RCC 7860 (cell line): ENCODE measurements at places on chromosomes 2 and 18.

DNA sequence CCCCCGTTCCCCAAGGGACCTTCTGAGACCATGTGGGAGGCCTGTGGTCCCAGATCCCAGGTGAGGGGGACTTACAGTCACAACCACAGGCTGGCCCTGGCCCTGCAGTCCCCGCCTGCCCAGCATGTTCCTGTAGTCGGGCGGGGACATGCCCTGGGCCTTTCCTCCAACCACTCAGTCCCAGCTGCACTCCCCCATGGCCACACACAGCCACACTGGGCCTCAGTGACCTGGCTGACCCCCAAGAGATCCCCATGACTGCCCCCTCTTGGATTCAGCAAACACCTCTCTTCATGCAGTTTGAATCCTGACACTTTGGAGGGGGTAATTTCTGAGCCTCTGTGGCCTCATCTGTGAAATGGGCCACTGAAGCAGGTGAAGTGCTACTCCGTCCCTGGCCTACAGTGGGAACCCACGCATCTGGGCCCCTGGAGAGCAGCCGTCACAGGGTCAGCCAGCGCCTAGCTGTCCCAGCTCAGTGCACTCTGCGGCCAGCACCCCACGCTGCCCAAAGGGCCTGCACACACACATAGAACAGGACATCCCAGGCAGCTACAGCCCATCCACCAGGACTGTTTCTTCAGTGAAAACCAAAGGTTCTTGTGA, 12.7 kb upstream of the ARHGEF4 start:
- no peak for DNase-seq

- no peak for DNase-seq
Observed at GRCh38 chr18:4391859-4392258, 63.2 kb downstream of the DLGAP1 start.

DNA sequence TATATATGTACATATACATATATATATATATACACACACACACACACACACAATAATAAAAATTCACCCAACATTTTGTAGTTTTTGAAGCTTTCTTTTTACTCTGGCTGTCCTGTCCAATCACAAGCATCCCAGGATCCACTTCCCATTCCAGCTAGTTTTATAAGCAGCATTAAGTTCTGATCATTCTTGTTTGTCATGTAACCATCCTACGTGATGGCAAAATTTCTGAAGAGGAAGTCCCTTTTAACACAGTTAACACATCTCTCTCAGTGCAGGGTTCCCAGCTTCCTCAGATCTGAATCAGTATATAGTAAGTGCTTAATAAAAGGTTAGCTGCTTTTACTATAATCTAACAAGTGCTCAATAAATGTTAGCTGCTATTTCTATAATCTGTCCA, 26.4 kb downstream of the MYOM1 start:
- no peak for DNase-seq

DNA sequence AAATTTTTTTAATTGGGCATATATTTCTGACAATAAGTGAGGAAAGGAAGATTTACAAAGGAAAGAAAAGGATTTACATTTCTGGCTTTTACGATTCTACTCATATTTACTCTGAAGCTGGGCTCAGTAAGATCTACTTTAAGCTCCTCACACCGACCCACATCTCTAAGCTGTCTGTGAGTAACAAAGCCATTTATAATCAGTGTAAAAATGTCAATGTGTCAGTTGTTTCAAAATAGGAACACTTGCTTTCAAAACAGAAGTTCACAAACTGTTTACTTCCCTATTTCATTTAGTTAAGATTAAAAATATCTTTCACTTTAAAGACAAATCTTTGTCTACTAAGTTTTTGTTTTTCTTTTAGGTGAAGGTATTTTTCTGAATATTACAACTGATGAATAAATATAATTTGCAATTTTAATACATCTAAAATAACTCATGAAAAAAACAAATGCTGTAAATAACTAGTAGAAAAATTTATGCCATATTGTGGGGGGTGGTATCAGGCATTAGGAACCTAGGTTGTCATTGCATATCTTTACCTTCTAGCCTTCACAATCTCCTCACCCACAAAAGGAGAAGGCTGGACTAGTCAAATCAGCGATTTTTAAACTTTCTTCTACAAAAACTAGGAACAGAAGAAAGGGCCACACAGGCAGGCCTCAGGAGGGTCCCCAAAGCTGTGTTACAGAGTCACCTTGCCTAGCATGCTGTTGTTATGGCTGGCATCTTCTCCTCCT, 64.5 kb downstream of the TMEM131 start:
- DNase-seq = no peak

DNA sequence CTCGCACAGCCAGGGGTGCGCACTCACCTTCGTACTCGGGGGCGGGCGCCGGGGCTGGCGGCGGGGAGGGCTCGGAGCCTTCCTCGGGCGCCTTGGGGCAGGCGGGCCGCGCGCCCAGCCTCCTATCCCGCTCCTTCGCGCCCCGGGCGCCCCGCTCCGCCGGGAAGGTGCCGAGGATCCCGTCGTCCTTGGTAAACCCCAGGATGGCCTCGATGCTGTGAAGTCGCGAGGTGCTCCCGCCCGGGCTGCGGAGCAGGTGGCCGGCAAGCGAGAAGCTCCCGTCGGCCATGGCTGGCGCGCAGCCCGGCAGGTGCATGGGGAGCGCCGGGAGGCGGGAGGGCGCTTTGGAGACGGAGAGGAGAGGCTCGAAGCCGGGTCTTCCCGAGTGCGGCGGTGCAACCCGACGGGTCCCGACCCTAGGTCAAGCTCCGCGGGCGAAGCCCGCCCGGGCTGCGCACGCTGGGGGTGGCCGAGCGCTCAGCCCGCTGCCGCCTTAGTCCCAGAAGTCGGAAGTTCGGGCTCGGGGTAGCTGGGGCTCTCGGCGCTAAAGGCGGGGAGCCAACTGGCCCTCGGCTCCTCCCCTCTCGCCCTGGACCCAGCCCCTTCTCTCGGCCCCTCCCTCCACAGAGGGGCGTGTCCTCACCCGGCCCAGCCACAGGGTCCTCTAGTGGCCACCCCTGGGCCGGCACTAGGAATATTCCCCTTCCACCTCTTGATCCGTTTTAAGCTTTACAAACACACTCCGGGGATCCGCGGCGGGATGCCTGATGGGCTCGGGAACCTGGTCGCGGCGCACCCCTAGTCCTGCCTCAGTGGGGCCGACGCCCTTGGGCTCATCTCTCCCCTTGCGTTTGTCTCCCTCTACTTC, at the start of gene RAX:
TSS of gene RAX (minus strand) at position 564 of the 868 bp plus-strand sequence. CDS start at position 316, 248 bp downstream.
- DNase-seq = no peak

DNA sequence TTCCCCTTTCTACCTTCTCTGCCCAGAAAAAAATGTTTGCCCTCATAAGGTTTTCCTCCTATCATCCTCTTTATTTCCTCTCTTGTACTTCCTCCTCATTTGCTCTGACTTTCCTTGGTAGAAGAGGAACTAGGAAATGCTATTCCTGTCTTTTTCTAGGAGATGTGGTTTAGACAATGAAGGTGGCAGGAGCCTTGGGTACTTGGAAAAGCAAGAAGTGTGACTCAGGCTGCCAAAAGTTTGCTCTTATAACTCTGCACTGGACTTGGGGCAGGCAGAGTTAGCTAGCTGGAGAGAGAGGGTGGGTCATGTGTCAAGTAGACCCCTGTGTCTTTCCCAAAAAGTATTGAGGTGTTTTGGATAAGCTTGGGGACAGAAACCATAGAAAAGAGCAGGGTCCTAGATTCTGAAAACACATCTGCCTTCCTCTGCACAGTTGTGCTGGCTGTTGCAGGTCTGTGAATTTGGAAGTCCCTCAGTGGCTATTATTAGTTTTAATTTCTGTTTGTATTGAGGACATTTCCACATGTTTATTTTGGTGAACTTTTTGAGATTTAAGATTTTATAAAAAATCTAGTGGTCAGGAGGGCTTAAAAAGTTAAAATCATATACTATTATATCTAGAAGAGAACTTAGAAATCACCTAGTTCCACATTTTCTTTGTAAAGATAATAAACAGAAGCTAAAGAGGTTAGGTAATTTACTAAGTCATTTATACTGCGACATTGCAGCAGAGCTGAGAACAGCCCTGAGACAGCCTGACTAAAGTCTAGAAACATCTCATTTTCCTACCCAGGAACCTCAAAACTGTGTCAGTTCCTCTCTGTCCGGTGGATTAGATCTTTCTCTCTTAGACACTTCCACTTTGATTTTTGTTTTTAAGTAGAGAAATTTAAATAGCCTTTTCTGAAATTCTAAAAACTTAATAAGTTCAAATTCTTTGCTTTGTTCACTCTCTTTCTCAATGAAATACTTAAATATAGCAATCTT, 16.0 kb downstream of the INSIG2 start:
- no peak for DNase-seq

DNA sequence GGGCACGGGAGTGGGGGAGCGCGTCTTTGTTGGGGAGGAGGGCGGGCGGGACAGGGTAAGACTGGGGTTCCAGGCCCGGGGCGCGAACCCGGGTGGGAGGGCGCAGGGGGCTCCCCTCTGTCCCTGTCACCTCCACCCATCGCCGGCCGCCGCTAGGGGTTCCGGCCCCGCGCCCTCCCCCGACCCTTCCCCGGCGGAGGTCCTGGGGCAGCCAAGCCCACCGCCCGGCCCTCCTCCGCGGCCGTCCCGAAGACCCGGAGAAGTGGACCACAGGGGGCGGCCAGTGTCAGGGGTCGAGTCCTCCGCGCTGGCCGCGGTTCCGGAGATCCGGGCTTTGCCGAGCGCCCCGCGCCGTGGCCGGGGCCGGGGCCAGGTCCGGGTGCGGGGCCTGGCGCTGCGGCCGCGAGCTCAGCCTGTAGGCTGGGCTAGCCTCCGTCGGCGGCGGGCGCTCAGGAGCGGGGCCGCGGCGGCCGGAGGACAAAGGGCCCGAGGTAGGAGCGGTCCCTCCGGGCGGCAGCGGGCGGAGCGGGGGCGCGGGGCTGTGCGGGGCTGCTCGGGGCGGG, 16.6 kb upstream of the E2F6 start:
- no peak for DNase-seq

GRCh38 chr2:74576211-74576862, 21.8 kb downstream of the DOK1 start:
- no peak for DNase-seq

DNA sequence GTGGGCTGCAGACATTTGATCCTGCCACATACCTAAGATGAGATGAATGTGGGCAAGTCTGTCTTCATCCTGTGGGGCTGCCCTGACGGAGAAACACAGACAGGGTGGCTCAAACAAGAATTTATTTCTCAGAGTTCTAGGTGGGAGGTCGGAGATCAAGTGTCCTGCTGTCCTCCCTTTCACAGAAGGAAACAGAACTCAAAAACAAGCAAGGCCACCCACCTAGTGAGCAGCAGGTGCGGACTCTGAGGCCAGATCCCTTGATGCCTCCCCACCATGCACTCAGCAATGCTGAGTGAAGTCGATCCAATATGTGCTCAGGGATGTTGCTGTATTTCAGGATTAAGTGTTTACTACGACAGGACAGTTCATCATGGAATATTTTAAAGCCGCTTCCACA, 63.0 kb upstream of the SNTG2 start:
- DNase-seq = no peak

DNA sequence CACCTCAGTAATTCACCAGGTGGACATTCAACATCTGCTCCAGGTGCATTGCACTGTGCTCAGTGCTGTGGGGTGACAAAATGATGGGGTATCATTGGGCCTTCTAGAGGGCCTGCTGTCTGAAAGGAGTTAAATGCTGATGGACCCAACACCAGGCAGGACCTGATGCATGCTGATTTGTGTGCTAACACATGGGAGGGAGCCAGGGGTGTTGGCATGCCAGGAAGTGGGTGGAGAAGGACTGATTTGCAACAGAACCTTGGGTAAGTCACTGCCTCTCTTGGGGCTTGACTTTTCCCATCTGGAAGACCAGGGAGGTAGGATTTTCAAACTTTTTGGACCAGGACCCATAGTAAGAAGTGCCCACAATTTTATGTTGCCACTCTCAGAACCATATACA, 57.9 kb upstream of the CXCR4 start:
- no peak for DNase-seq

GRCh38 chr2:78521938-78522337, 503.6 kb upstream of the REG3G start:
- DNase-seq = no peak

DNA sequence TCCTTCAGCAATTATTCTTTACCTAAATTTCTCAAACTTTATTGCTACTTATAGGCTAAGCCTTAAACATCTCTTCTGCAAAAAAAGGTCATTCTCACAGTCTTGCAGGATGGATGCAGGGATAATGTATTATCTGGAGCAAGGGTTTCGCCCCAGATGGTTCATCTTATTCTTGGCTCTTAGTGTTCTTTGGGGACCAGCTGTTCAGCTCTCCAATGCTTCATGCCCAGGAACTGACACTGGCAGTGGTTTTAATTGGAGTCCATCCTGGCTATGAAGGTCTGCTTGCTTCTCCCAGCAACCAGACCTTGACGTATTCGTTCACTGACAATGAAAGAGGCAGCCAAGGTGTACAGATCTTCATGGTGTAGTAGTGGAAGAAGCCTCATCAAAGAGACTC, 331.9 kb downstream of the SLC8A1 start:
- no peak for DNase-seq

GRCh38 chr2:16151651-16152050, 211.3 kb downstream of the MYCN start:
- no peak for DNase-seq

GRCh38 chr2:84194949-84195644, 264.0 kb downstream of the SUCLG1 start:
- DNase-seq = no peak

DNA sequence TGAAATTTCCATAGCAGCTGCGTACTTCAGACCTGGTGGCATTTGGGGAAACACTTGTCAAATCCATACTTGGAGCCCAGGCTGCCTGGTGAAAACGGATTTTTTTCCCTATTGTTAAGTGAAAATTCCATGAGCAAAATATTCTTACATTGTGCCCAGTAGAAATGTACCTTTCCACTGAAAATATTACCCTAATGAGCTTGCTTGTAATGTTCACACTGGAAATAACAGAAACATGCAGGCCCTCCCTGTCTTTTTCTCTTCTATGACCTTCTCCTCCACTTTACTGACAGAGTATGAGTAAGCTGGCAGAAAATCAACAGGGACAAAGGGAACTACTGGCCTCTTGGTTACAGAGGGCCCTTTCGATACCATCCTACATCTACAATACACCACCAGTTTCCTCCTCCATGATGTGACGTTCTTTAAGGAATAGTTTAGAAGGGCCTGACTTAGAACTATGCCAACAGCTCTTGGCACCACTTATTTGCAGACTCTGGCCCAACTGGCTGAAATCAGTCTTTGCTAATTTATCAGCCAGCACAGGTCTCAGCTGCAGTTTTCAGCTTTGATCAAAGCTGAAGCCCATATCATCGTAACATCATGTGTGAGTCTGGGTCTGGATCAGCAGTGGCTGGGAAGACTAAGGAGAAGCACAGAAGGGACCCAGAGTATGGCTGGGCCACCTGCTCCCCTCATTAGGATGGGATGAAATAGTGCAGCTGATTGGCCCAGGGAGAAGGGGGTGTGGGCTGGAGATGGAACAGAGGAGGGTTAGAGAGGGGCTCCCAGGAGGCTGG, 272.2 kb upstream of the ID2 start:
- no peak for DNase-seq

DNA sequence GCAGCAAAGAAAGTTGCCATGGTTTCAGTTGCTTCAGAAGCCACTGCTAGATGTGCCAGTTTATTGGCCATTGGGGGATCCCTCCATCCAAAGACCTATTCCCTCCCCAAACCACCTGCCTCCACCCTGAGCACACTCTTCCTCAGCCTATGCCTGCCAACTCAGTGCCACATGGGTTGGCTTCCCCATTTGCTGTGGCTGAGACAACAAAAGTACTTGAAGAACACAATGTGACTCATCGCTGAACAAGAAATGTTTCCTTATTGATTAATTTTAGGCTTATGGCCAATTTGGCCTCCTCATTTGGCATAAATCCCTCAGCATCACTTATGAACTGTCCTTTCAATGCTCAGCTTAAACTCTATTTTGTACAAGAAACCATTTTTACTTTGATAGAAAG, 215.9 kb downstream of the TMEM247 start:
- no peak for DNase-seq
